ENCODE measurements at places on chromosomes 12 and 14.

GRCh38 chr14:80404413-80404812, 193.1 kb upstream of the DIO2 start:
- no peak for DNase-seq

DNA sequence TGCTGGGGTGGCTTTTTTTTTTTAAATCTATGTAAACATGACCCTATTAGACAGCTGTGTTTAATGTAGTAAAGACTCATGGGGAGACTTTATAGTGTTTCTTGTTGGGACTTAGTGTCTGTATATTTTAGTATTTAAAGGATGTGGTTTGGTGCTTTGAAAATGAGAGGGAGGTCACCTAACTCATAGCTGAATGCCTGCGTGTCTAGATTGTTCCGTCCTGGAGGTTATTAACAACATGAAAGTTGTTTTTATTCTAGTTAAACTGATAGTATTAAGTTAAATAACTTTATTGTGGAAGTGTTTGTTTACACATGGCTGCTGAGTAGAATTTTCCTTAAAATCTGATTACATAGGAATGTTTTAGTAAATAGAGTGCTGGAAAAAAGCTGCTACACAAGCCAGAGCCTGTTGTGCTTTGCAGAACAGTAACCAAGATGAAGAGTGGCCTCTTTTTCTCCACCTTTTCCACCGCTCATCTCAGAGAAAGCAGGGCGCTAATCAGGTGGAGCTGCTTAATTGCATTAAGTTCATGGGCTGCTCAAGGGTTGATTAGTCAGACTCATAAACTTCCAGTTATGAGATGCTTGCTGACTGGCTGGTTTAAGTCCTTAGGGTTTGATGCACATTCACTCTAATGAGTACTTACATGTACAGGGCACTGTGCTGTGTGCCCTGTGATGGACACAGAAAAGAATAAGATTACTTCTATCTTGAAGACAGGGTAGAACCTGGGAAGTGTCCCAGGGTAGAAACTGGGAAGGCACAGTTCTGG, 62.7 kb downstream of the FBXO34 start:
- DNase-seq = no peak

- DNase-seq = no peak
Measured at GRCh38 chr12:113271853-113272561, 50.7 kb downstream of the TPCN1 start.

- no peak for DNase-seq
Measured at GRCh38 chr12:10397296-10397695, 7.5 kb upstream of the KLRK1 start.

- no peak for DNase-seq
Measured at GRCh38 chr14:78983126-78983525, 813.0 kb downstream of the NRXN3 start.

DNA sequence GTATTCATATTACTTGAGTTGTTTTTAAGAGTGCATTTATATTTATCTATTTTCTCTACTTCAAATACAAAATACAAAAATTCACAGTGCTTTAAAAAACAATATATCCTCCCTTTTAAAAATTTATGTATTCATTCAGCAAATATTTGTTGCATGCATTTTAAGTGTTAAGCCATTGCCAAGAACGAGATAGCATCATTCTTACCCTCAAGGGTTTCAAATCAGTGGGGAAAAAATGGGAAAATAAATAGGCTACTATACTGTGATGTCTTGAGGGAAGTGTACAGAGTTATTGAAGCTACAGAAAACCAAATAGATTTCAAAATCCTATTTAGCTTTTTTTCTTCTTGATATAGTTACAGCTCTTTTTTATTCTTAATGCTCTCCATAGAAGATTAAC, 23.2 kb downstream of the MRPS35 start:
- no peak for DNase-seq

GRCh38 chr12:28909291-28909690, 239.8 kb upstream of the FAR2 start:
- no peak for DNase-seq

DNA sequence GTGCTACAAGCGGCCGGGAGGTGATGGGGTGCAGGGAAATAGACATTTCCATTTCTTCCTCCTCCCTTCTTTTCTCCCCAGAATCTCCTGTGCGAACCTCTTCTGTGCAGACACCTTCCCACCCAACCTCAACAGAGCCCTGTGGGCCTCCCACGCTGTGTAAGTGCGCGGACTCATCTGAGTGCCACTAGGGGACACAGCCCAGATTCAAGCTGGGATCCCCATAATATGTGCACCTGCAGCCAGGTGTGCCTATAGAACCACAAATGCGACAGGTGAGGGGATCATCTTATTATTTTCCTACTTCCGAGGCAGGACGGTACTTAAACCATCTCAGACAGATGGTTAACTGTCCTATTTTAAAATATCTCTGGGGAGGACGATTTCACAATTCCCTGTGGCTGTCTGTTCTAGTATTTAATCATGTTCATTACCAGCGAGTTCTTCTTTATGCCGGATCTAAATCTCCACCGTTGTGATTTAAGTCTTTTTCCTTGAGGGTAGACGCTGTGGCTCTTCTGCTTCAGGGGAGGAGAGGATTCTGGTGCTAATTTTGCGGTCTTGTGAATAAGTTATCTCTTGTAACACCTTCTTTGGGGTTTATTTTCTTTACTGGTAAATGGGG, 17.2 kb upstream of the CACNA1C start:
- DNase-seq = no peak

- DNase-seq = no peak
Measured at GRCh38 chr14:30656190-30656632, 34.1 kb downstream of the SCFD1 start.

All from GM12892 (cell line).